ENCODE measurements at places on chromosomes 1 and 21.

DNA sequence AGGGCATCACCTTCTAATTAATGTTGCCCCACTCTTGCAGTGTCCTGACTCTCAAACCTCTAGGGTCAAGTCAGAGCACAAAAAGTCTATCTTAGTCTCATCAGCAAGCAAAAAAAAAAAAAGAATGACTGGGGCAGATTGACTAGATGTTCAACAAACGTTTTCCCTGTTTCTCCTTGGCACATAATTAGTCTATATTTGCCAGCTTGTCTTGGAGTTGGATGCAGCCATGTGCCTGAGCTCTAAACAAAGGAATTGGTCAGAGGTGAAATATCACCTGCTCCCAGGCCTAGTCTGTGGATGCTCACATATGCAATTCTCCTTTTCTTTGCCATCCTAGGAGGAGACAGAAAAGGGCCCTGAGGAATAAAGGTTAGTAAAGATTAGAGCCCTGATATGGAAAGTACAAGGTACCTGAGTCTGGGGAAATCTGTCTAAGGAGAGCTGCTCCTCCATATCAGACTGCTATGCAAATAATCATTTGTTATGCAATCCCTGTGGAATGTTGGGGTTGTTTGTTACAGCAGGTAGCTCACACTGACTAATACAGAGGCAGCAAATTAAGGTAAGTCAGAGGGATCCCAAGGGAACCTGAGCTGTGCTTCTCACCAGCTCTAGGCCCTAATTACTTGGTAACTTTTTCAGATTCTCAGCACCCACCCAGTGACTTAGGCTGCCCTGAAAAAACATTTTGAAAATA, 130.8 kb downstream of the BRINP2 start:
- DNase-seq, result no peak

DNA sequence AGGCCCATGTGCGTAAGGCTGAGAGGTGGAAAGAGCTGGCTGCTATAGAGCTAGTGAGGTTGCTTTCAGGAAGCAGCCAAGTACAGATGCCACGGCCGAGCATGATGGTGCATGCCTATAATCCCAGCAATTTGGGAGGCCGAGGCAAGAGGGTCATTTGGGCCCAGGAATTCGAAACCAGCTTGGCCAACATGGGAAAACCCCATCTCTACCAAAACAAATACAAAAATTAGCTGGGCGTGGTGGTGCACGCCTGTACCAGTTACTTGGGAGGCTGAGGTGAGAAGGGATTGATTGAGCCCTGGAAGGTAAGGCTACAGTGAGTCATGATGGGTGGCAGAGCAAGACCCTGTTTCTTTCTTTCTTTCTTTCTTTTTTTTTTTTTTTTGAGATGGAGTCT, 2.7 kb downstream of the CCDC24 start:
- DNase-seq, result no peak

DNA sequence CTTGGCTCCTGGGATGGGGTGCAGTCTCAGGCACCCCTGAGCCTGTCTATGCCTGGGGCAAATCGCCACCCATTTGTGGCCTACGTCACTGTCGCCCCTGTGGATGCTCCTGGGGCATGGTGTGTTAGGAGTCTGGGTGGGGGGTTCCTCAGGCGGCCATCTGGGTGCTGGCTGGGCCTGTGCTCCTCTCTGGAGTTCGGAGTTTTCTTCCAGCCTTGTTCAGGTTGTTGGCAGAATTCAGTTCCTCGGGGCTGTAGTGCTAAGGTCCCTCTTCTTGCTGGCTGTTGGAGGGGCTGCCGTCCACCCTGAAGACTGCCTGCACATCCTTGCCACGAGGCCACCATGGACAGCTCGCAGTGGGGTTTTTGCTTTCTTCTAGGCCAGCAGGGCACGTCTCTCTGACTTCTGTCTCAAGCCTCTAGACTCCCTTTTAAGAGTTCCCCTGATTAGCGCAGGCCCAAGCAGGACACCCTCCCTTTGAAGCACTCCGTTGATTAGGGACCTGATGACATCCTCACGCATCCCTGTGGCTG, 86.7 kb upstream of the C1orf174 start:
- DNase-seq, result no peak

- DNase-seq, result peak; percentile 78
Observed at GRCh38 chr1:91803847-91804545, 82.0 kb downstream of the TGFBR3 start.

DNA sequence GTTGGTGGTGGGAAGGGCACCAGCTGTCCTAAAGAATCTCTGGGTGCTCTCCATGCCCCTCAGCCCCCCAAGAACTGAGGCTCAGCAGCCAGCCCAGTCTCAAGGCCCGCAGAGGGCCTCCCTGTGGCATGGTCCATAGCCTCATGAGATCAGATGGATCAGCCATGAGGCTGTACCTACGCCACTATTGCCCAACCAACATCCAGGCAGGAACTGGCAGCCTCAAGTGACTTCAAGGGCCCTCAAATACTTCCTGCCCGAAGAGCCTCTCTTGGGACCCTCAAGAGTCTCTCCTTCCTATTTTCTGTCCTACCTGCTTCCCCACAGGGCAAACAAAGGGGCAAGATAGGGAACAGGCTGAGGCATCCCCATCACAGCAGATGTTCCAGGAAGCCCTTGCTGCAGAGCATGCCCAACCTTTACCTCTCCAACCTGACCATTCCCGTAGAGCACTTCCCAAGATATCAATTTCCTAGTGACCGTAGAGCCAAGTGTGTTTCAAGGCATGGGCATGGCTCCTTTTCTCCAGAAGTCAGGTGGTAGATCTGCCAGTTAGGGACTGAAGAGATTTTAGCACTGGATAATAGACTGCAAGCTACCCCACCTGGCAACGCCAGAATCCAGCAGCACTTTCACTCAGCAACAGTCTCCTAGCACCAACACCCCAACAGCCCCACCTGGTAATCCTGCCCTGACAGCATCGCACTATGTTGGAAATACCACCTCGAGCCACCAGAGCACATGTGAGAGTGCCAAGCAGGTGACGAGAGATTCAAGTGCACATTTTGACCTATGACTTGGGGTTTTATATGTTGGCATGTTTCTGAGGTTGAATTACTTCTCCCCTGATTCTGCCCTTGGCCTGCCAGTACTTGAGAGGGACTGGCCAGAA, 13.7 kb upstream of the MFSD2A start:
- DNase-seq, result no peak

DNA sequence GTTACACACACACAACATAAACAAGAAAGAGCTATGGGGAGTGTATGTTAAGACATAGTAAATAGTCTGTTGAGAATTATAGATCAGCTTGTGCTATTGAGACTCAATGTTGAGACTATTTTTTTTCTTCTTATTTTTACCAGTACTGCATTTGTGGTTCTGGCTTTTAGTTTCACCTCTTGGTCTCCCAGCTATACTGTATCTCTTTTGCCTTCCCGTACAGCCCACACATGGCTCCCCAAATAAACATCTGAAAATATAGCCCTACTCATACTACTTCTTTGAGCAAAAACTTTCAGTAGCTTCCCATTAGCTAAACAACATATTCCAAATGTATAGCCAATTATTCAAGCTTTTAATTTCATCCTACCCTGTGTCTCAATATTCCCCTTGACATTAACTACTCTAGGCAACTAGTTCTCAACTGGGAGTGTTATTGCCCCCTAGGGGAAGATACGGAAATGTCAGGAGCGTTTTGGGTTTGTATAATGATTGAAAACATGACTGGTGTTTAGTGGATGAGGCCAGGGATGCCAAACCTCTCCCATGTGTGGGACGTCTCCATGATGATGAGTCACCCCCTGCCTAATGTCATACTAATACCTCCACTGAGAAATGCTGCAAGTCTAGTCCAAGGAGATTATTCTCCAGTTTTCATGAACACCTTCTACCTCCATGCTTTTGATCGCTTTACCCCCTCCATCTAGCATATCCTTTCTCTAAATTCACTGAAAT, 6.8 kb downstream of the RPE65 start:
- DNase-seq, result no peak

All from stimulated activated CD4-positive, alpha-beta T cell treated with anti-CD3 and anti-CD28 coated beads, Interleukin-4, amount 100 ng/mL, for 24 hours (primary cell).